ENCODE measurements at places on chromosomes 7 and 10.

DNA sequence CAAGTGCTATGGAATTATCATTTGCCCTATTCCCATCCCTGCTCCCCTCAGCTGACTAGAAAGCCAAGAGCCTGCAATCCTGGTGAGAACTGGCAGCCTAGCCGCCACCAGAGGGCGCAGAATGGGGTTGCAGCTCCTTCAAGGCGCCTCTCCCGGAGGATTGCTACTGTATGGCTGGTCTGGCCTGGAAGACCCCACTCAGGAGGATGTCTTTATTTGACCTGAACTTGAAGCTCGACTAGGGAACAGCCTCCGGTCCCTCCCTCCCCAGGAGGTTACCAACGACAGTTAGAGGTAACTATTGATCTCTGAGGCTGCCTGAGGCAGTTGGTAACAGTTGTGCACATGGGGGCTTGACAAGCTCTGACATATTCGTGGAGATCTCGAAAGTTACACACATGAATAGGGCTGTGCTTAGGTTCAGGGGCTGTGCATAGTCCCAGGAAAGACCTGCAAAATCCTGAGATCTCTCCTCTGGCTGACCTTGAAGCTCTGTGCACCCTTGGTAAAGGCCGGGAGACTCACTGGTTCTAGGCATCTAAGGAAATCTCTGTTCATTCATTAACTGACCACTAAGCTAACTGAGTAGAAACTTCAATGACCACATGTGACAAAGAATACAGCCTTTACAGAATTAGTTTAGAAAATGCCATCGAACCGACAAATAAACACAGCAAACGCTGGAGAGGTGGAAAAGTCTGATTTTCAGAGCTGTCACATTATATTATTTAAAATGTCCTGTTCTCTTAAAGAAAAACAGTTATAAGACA lies 65.7 kb downstream of the TSPAN12 start:
- no peak for DNase-seq

GRCh38 chr10:47243356-47243755 lies 56.6 kb upstream of the GDF10 start:
- no peak for DNase-seq

DNA sequence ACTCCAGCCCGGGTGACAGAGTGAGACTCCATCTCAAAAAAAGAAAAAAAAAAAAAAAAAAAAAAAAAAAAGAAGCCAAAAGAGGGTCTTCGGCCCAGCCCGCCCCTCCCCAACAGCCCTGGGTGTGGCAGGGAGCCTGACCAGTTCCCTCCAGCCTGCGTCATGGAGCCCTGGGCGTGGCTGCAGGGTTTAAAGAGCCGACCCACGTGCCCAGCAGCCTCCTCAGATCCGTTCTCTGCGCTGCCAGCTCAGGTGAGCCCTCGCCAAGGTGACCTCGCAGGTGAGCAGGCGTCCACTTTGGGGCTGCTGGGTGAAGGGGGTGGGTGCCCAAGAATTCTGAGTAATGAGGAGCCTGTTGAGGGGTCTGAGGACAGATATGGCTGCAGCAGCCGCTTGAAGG lies at the start of gene FXYD4:
Gene FXYD4 (plus strand): TSS at position 219 of the 400 bp plus-strand sequence. CDS start 2,111 bp downstream, outside the sequence.
- DNase-seq, result no peak

GRCh38 chr10:109837384-109837783 lies 85.9 kb downstream of the XPNPEP1 start:
- DNase-seq, result no peak

DNA sequence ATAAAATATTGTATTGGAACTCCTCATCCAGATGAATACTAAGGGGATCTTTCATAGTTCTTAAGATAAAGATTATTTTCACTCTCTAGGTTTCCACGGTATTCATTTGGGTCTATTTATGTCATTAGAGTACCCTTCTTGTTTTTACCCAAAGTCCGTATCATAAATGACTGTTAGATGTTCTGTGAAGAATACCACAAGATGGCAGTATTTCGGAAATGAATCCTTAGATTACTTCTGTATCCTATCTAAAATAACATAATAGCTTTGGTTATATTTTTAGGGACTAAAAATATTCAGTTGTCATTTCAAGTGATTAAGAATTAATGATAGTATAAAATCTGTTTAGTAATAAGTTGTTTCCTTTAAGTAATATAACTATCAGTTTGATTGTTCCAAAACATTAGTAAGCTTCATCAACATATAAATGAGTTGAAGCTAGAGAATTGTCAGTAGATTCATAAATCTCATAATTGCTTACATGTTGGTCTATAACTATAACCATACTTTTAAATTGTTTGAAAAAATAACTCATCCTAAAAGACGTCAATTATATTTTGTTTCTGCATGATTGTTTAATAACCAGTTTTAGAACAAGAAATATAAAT lies 337.5 kb upstream of the KCND2 start:
- peak; percentile 61 for DNase-seq

Data from skin of body (tissue), 3 donors.